ENCODE measurements at places on chromosomes 12 and 14.

- DNase-seq: no peak
Measured at GRCh38 chr12:94561943-94562411, 88.4 kb downstream of the TMCC3 start.

DNA sequence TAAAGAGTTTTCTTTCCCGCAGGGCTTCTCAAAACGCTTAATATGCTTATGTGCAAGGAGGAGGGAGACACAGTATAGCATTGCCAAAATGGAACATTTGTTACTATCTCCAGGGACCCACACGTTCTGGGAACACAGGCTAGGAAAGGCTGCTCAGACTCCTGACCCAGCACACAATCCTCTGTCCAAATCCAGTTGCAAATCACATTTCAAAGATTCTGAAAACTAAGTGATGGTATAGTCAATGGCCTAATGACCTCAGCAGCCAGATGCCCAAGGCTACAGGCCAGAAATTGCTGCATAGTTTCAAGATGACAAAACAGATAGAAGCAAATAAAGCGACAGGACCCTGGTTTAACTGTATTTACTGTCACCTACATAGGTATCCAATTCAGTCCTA is 97.0 kb upstream of the GRIP1 start:
- no peak for DNase-seq

DNA sequence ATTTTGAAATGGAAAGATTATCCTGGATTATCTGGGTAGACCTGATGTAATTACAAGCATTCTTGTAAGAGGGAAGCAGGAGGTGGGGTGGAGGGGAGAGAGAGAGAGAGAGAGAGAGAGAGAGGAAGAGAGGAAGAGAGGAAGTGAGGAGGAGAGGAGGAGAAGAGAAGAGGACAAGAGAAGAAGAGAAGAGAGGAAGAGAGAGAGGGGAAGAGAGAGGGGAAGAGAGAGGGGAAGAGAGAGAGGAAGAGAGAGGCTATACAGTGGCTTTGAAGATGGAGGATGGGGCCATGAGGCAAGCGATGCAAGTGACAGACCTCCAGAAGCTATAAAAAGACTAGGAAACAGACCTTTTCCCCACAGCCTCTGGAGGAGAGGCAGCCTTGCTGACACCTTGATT is 13.7 kb upstream of the CHST11 start:
- DNase-seq: no peak

GRCh38 chr14:96461950-96462798 is 40.0 kb upstream of the PAPOLA start:
- no peak for DNase-seq

- DNase-seq: no peak
Measured at GRCh38 chr12:55548756-55549155, 646 bp upstream of the OR6C4 start.

GRCh38 chr12:106119301-106119700 is 19.5 kb downstream of the NUAK1 start:
- DNase-seq: no peak

GRCh38 chr12:15731940-15732339 is 57.2 kb downstream of the EPS8 start:
- no peak for DNase-seq

- peak; percentile 16 for DNase-seq
Measured at GRCh38 chr12:118189741-118190191, 53.8 kb downstream of the PEBP1 start.

DNA sequence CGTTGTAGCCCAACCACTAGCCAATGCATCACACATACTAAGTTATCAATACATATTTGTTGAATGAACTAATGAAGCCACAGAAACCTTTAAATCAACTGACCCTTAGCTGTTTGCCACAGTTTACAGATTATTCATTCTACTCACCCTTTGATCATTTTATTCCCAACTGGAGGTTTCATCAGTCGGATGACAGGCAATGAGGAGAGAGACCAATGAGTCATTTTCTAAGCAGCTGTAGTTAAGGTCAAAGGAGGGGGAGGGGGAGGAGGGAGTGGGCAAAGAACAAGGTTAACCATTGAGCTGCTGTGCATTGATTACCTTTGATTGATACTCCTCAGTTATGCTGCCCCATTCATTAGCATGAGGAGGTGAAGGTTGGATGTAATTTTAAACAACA is 469.5 kb downstream of the VRK1 start:
- DNase-seq: peak; percentile 69

DNA sequence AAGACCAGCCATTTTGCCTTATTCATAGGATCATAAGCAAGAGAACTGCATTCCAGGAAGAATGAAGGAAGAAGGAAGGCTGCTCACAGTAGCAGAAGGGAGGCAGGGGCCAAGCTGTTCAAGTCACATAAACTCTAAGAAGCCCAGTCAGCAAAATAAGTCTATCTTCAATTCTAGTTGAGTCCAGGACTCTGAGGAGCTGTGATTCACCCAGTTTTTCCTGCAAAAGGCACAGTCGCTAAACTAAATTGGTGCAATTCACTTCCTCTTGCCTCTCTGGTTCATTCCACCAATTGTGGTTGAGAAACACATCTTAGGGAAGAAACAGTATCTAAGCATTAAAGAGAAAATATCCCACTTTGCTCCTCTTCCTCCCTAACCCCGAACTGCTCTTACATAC is 9.8 kb downstream of the ZNF641 start:
- DNase-seq: no peak

GRCh38 chr14:68223631-68224030 is 404.1 kb downstream of the RAD51B start:
- DNase-seq: no peak

- DNase-seq: no peak
Measured at GRCh38 chr14:35854696-35855270, 28.6 kb downstream of the BRMS1L start.

- DNase-seq: no peak
Measured at GRCh38 chr14:100039903-100040302, 25.3 kb upstream of the EVL start.

DNA sequence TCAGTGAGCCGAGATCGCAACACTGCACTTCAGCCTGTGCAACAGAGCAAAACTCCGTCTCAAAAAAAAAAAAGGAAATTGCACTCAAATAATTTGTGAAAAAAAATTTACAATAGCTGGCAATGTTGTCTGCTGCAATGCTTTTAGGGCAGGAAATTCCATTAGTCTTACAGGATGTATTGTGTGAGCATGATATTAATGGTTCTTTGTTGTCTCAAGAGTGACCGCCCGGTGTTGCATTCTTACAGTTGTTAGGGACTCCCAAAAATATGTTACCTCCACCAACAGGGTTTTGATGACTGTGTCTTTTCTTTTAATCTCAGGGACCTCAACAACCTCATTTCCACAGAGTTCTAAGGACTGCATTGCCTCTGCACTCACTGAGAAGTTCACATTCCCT is 44.8 kb downstream of the PZP start:
- no peak for DNase-seq

GRCh38 chr12:14249368-14249767 is 116.1 kb upstream of the ATF7IP start:
- DNase-seq: no peak
